ENCODE measurements at places on chromosomes 7 and 10. TPM values are rescaled to one million over a fixed set of nuclear protein-coding genes. Genes with fewer than 3 reads are reported as not detected.

DNA sequence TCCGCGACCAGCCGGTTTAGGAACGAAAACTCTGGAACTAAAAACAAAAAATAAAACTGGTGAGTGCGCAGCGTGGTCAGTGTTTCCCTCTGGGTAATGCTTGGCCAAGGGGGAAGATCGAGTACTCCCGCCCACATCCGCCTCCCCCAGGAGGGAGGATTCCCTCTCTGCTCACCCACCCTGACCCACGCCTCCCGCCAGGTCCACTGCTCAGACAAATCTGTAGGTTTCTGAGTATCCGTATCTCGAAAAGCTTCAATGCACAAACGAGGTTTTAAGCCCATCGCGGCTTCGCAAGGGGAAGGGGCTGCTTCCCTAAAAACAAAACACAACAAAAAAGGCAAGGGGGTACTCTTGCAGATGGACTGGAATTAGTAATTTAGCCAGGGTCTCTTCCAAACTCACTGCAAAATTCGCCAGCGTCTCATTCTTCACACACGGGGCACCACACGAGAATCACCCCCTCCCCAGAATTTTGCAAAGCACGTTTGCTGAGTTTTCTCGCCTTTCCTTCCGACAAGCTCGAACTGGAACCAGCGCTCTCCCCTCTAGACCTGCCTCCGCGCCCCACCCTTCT lies 75.2 kb downstream of the INSIG1 start:
- no peak for DNase-seq

DNA sequence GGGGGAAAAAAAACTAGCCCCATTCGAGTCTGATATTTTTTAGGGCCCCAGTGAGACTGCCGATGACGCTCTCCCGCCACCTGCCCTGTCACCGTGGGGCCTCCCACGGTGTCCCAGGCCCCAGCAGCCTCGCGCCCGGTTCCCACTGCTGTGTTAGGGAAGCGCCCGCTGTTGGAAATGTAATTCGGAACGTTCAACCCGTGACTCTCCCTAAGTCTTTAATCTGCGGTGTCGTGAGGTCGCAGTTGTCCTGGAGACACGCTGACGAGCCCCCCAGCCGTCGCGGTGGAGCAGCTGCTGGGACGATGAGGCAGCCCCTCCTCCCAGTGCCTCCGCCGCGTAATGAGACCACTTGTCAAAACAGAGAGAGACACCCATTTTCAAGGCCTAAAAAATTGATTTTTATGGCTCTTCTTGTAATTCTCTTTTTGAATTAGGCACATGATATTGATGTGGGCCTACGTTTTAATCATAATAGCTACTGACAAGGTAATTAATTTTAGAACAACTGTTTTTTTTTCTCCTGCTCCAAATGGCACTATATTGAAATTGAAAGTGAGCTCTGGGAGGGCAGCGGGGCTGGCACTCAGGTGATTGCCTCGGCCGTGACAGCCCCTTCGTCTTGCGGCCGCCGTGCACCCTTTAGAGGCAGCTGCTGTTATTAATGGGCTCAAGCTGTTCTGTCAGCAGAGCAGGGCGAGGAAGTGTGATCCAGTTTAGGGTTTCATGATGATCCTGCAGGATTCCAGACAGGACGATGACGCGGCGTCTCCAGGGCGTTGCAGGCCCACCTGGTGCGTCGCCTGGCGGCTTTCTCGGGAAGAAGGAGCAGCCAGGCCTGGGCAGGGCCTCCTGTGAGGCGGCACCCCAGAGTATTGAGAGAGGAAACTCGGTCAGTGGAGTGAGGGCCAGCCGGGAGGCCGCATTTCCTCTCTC lies 63.3 kb downstream of the NKX6-2 start:
- no peak for DNase-seq

GRCh38 chr7:149552799-149553198 lies 55.2 kb upstream of the ZNF746 start:
- no peak for DNase-seq

DNA sequence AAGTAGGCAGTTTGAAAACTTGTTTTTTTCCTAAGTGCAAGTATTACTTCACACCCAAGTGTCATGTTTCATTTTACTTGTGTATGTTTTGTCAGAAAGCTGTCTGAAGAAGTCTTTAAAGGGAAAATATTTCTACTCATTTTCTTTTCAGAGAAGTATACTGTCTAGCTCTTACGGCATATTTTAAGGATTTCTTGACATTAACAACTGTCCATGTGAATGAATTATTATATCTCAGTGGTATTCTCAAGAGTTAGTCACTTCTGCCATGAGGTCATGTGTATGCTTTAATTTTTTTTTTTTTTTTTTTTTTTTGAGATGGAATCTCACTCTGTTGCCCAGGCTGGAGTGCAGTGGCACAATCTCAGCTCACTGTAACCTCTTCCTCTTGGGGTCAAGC lies 229.5 kb downstream of the BICC1 start:
- no peak for DNase-seq

DNA sequence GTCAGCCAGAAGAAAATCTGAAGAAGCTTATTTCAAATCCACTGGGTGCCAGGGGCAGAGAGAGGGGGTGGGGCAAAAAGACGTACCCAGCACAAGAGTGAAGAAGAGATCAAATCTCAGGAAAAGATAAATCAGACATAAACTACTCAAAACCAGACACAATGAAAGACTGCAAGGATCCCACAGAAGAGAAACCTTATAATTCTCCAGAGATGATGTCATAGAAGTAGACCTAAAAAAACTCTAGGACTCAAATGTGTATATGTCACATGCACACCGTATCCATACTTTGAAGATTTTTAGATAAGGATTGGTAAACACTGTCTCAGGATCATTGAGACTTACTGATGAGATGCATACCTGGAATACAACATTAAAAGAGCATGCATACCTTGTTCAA lies 98.5 kb upstream of the PIK3CG start:
- no peak for DNase-seq

DNA sequence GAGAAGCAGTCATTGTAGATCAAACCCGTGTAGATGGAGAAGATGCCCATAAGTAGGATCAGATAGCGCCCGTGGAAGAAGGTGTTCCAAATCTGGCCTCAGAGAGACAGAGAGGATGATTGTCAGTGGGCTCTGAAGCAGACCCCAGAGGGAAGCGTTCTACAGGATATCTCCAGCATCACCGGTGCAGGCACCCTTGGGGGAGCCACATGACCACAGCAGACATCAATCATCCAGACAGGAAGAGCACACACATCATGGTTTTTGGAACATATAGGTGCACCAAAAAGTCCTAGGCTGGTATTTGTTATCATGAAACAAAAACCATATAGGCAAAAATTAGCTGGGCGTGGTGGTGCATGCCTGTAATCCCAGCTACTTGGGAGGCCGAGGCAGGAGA lies 44.0 kb upstream of the SVOPL start:
- no peak for DNase-seq

DNA sequence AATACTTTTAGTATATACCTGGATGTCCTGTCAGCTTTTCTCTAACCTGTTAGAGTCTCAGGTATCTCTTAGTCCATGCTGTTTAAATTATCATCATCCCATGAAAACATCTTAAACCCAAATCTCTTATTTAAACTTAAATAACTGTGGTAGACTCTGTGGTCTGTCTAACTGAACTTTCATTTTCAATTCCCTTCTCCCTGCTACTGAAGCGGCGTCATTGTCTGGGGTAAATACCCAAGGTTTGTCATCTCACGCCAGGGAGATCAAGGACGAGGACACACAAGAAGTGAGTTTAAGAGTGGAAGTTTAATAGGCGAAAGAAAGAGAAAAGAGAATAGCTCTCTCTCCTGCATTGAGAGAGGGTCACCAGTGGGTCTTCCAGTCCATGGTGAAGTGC lies 804.4 kb upstream of the CELF2 start:
- DNase-seq = no peak

DNA sequence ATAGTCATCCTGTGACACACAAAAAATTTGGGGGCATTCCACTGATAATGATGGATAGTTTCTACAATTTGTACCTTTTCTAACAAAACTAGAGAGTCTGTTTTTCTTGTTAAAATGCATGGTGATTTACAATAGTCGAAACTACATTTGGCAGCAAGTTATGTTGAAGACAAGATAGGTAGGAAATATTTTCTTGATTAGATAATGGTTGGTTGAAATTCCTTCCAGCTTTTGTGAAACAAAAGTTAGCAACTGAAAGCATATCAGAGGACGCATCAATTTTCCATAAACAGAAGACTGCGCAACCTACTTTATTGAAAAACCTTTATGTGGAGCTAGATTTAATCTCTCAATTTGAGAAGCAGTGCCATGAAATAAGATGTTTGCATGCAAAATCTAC lies 155.8 kb upstream of the GLI3 start:
- no peak for DNase-seq

The UNCX gene
- not detected for total RNA-seq

The C10orf62 gene
- not detected for total RNA-seq

The LRRC18 gene
- not detected for total RNA-seq

The IRF5 gene
- total RNA-seq = not detected

The AP1S1 gene
- 98.4 TPM for total RNA-seq

The AZGP1 gene
- not detected for total RNA-seq
